ENCODE measurements at places on chromosomes 1 and 21. TPM values are rescaled to one million over a fixed set of nuclear protein-coding genes. Genes with fewer than 3 reads are reported as not detected.

- DNase-seq: no peak
Measured at GRCh38 chr1:26027716-26028489, 6.3 kb downstream of the EXTL1 start.

- peak; percentile 21 for DNase-seq
Measured at GRCh38 chr1:235843461-235843961, 23.2 kb downstream of the LYST start.

DNA sequence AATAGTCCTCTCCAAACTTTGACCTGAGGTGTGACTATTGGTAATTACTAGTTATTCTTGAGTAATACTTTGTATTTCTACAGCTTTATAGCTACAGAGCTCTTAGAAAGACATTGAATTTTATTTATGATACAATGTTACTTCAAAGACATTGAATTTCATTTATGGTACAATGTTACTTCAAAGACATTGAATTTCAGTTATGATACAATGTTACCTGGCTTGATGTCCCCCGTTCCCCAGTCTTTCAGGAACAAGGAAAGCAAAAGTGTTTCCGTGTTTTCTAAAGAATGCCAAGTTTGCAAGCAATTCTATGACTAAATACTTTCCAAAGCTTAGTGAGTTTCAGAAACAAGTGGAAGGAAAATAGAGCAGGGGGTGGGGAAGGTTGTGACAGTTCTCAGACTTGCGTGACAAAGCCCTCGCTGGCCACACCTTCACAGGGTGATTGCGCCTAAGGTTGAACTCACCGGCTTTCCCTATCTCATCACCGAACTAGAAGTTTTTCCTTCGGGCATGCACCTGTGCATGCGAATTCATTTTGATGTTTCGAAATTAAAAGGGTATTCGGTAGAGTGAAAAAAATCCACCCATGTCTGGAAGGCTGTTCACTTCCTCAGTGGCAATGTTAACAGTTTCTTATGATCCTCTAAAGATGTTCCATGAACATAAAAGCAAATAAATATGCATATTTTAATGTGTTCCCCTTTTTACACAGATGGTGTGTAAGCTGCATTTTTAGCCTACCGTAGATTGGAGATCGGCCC lies 909 bp upstream of the PAXBP1 start:
- no peak for DNase-seq

- DNase-seq: no peak
Measured at GRCh38 chr1:111538343-111539025, 35.1 kb upstream of the ADORA3 start.

- DNase-seq: no peak
Measured at GRCh38 chr21:33332143-33332542, 7.4 kb downstream of the IFNAR1 start.

DNA sequence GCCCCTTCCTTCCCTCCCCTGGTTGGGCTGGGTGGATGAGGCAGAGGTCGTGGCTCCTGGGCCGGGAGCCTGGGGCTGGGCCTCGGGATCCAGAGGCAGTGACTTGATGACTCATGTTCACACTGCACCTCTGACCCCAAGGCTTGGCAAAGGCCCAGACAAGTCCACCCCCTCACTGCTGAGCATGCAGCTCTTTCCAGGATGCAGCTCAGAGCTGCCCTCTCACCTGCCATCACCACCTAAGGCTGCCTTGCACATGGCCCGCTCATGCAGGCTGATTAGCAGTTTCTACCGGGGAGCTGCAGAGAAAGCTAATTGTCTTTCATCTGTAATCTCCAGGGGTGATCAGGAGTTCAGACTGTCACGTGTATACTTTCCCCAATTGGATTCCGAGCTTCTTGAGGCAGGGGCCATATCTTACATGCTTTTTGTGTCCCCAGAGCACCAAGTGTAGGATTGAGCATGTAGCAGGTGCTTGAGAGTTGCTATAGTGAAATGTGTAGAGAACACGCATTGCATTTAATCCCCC lies 62.1 kb downstream of the LRRN2 start:
- DNase-seq: peak; percentile 26

DNA sequence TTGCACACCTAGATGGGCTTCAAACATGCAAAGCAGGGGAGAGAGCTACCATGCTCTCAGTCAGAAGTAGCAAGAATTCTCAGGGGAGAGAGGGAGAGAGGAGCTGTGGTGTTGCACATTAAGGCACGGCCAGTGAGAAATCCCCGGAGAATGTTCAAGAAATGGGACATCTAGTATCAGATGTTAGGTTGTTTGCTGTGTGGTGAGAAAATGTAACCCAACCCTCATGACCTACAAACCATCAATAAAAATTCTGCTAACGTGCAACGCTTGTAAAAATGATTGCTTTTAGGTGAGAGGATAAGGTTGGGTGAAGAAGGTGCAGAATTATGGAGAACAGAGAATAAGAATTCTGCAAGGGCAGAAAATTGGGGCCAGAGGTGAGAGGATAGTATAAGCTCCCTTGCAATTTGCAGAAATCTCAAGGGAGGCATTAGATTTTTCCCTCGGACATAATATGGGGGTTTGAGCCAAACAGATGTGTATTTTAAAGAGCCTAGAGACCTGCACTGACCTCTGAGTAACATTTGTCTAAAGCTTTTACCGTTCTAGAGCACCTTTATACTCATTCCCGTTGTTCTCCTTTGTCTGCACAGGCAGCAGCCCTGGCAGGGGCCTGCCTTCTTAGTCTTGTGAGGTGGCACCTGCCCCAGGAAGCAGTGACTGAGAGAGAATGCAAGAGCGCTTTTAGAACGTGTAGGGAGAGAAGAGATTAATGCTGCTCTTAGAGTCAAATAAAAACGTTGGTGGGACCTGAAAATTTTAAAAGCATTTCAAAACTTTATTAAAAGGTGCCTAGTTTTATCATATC lies 25.4 kb upstream of the KIAA0040 start:
- no peak for DNase-seq

- no peak for DNase-seq
Measured at GRCh38 chr1:93770640-93771039, 89.0 kb upstream of the BCAR3 start.

GRCh38 chr1:165152727-165153126 lies 203.8 kb downstream of the LMX1A start:
- DNase-seq: no peak

DNA sequence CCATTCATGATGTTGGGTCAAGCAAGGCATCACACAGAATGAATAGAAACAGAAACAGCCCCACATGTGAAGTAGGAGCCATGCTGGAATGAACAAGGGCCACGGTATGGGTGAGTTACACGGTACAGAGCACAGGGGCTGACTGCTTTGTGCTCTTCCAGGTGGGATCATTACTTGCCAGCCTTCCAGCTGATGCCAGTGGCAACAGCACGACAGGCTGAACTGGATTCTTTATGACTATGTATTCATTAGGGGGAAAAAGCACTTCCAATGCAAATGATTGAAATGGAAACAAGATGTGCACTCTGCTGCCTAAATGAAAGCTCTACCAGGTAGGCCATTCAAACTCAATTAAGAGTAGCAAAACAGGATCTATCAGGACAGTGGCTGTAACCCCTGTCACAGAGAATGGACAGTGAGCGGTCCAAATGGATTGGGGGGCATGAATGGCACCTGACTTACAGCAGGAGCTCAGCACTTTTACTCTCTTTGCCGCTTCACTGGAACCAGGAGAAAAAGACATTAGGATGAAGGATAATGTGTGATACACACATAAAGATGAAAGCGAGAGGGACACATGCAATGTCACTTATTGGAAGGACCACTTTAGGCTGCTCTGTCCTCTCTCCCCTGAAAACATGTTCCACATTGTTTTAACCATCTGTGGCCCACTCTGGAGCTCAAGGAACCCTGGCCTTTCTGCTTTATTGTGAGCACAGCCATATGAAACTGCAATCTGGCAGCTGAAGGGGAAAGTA lies 23.4 kb upstream of the IRF2BP2 start:
- DNase-seq: no peak

DNA sequence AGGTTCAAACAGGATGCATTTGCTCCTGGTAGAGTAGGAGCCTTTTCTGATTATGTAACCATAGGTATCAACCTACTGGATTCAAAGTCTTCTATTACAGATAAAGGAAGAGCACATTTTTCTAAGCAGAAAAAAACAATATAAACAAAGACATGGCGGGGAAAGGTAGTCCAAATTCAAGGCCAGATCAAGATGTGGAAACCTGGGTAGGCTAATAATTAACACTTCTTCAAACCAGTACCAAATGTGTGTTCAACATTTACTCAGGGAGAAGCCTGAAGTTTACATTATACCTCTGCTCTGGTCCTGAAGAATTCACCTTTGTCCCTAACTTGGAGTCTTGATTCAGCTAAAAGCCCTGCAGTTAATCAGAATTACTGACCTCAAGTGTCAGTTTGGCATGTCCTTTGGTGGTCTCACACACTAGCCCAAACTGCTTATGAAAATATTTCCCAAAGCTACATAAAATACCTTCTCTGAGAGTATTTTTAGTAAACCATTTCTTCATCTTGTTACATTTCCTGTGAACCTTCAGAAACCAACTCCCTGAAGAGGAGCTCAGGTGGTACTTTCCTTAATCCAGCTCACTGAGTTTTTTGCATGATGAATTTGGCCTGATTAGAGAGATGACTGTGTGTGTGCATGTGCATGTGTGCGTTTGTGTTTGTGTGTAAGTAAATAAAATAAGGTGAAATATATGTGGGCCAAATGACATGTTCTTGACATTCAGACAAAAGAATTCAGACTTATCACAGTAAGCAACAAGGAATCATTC lies 70.2 kb downstream of the TOR3A start:
- no peak for DNase-seq

DNA sequence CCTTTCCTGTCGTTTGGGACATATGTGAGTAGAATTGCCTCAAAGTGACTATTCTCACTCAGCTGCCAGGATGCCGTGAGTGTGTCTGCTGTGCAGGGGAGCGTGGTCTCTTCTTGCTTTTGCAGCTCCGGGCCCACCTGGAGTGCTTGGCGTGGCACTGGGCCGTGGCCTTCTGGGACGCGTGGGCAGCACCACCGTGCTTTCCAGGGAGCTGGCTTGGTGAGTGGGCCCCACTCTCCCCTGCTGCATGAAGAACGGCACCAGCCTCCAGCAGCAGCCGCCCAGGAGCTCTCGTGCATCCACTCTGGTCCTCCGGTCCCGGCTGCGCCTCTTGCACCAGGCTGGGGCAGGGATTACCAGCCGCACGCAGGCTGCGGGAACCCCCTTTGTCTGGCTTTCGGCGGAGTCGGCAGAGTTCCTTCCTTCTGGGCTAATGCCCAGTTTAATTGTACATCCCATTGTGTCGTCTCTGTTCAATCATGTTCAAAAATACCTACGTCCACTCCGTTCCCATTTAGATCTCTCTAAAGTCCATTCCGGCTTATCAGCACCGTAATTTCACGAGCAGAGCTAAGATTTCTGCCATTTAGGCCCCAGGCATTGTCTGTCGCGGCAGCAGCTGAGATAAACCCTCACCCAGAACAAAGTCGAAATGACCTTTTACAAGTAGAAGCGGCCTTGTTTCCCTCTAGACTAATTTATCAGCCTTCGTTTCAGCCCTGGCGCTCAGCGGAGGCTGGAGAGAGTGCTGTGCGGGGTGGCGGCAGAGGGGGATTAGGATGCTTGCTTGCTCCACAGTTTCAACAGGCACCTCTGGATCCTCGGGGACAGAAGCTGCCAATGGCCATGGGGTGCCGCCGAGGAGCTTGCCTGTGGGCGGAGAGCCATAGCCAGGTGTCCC lies 129.6 kb downstream of the PRDM16 start:
- no peak for DNase-seq

- no peak for DNase-seq
Measured at GRCh38 chr1:89149229-89149628, 23.3 kb upstream of the GBP2 start.

DNA sequence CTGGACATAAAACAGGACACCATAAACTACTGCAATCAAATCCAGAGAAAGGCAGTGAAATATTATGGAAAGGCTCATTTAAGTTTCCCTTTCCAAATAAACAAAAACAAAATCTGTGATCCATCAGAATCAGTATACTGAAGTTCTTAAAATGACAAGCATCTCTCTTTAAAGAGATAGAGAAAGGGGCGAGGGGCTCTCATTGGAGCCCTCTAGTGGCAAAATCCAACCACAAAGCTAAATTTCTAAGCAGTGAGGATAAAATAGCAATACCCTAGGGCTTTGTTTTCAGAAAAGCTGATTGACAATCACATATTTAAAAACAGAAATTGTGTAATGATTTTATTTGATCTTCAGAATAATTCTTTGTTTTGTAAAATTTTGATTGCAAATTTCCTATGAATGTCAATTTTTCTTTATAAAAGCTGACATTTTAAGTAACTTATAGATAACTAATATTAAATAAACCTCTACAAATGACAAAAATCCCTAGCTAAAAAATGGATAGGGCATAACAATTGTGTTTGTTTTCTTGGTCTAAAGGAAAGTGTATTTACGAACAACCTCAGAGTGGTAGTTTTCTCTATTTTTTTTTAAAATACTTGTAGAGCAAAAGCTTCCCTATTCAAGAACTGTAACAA lies 138.2 kb downstream of the COL24A1 start:
- peak; percentile 12 for DNase-seq

MCOLN2 gene
- total RNA-seq: 11.3 TPM

CFHR3 gene
- total RNA-seq: not detected

LPAR3 gene
- 27.2 TPM for total RNA-seq

MAP10 gene
- total RNA-seq: not detected

RPE65 gene
- total RNA-seq: not detected

RAVER2 gene
- 23.2 TPM for total RNA-seq

DCDC2B gene
- total RNA-seq: 0.27 TPM

NCAM2 gene
- total RNA-seq: not detected

VCAM1 gene
- total RNA-seq: 0.17 TPM

KIF14 gene
- total RNA-seq: 21.8 TPM

KIF26B gene
- 0.49 TPM for total RNA-seq

KCNJ9 gene
- total RNA-seq: 0.05 TPM

PBX1 gene
- total RNA-seq: 29.6 TPM

TACSTD2 gene
- total RNA-seq: 12.2 TPM

SOX13 gene
- 35.6 TPM for total RNA-seq

TIAM1 gene
- 47.8 TPM for total RNA-seq
